Stimulated activated CD4-positive, alpha-beta T cell treated with anti-CD3 and anti-CD28 coated beads, Interleukin-2, amount 100 ng/mL, for 24 hours (primary cell): ENCODE measurements at places on chromosomes 4 and X.

- no peak for DNase-seq
These were observed 28.5 kb downstream of the GBA3 start for GRCh38 chr4:22721204-22721603.

DNA sequence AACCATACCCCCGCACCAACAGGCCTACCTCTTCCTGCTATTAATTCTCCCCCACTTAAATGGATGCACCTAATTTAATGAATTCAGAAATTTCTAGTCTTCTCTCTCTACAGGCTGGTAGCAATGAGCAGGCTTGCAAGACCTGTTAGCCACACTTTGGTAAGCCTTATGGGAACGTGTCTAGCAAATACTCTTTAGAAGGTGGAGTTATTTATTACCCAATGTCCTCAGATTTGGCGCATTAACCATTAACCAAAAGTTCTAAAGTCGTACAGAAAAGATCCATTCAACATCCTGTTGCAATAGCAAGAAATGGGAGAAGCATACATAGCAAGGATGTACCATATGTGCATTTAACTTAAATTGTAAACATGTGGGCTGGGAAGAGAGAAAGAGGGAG is 47.5 kb downstream of the SLITRK2 start:
- no peak for DNase-seq

- DNase-seq = no peak
These were observed 326.0 kb upstream of the F9 start for GRCh38 chrX:139204571-139204897.

DNA sequence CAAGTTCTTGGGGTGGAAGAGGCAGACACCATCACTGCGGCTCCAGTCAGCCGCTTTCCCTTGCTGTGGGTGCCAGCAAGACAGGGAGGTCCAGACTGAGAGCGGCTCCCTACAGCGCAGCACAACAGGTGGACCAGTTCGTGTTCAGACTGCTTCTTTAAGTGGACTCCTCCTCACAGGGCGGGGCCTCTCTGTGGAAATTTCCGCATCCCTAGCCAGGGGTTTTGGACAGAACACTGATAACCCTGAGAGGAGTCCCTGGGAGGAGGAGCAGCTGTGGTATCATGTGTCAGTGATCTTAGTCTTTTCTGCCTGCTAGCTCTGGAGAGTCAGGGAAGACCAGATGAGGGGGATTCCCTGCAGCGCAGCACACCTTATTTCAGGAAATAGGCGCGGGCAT is 48.5 kb downstream of the MAGEC2 start:
- DNase-seq = no peak

DNA sequence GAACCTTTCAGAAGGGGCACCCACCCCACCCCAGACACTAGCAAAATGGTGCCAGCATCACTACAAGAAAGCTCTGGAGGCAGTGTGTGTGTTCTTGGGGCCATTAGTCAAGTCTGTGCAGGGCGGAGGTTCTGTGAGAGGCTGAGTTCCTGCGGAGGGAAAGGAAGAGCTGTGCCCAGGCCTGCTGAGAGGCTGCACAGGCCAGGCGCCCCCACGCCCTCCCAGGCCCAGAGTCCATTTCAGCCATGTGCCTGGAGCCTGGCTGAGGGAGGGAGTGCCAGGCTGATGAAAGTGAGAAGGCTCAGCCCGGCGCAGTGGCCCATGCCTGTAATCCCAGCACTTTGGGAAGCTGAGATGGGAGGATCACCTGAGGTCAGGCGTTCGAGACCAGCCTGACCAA is 90.0 kb downstream of the DCTD start:
- no peak for DNase-seq

- DNase-seq = no peak
These were observed 138.2 kb downstream of the RNF150 start for GRCh38 chr4:140995058-140995457.

DNA sequence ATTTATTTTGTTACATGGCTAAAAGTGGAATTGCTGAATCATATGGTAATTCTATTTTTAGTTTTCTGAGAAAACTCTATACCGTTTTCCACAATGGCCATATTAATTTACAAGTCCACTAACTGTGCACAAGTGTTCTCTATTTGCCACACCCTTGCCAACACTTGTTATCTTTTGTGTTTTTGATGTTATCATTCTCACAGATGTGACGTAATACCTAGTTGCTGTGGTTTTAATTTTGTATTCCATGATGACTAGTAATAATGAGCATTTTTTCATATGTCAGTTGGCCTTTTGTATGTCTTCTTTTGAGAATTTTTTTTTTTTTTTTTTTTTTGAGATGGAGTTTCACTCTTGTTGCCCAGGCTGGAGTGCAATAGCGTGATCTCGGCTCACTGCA is 164.2 kb upstream of the SPANXN4 start:
- DNase-seq = no peak

DNA sequence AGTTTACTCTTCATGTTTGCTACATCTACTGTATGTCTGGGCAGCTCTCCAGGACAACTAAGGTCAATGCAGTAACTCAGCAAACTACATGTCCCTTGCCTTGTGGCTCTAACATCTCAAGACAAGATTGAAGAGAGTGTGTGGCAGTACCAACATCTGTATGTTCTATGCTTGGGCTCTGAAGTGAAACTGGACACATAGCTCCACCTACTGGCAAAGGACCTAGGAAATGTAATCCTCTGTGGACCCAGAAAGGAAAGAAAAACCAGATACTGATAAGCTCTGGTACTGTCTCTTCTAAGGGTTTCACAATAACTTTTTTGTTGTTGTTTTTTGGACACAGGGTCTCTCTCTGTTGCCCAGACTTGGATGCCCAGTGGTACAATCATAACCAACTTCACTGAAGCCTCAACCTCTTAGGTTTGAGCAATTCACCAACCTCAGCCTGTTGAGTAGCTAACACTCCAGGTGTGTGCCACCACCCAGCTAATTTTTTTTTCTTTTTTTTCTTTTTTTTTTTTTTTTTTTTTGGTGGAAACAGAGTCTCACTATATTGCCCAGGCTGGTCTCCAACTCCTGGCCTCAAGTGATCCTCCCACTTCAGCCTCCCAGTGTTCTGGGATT is 64.1 kb downstream of the QDPR start:
- DNase-seq = peak; percentile 54

DNA sequence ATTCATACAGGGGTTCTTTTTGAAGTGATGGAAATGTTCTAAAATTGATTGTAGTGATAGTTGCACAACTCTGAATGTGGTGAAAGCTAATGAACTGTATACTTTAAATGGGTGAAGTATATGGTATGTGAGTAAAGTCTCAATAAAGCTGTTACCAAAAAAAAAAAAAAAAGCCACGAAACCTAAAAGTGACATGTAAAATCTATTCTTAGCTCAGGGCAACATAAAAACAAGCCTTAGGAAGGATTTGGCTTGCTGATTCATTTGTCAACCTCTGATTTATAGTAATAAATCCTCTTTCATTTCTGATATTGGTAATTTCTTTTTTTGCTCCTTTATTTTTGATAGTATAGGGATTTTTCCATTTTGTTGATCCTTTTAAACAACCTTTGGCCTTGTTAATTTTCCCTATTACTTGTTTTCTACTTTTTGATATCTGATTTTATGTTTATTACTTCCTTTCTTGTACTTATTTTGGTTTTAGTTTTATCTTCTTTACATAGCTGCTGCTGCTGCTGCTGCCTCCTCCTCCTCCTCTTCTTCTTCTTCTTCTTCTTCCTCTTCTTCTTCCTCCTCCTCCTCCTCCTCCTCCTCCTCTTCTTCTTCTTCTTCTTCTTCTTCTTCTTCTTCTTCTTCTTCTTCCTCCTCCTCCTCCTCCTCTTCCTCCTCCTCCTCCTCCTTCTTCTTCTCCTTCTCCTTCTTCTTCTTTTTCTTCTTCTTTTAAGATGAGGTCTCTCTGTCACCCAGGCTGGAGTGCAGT is 79.4 kb downstream of the ADGRG4 start:
- DNase-seq = no peak

DNA sequence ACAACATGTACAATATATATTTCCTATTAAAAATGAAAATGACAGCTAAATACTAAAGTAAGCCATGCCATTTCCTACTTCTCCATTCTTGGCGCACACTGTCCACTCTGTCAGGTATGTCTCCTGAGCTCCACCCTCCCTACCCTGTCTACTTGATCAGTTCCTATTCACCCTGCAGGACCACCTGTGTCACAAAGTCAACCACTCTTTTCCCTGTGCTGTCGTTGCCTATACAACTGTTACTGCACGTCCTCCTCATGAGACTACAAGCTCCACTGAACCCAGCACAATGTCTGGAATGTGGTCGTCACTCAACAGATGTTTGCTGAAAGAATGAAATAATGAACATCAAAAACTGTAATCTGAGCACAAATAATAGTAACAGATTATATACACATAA is 54.9 kb downstream of the SLC9A7 start:
- no peak for DNase-seq

DNA sequence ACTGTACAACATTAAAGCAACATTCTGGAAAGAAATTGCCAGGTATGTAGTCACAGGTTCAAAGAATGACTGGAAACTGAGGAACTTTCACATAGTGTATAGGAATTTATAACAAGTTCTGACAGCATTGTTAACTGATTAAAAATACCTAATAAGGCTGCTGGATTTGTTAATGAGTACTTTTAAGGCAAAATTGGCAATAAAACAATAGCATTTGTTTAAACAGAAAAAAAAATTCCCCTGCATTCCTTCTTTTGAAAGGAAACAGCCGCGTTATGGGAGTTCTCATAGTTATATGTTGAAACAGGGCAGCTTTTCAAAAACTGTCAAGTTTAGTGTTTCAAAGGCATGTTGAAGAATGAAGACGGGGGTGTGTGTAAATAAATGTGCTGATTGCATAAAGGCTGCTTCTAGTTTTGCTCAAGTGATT is 282.5 kb upstream of the FAT1 start:
- DNase-seq = no peak

DNA sequence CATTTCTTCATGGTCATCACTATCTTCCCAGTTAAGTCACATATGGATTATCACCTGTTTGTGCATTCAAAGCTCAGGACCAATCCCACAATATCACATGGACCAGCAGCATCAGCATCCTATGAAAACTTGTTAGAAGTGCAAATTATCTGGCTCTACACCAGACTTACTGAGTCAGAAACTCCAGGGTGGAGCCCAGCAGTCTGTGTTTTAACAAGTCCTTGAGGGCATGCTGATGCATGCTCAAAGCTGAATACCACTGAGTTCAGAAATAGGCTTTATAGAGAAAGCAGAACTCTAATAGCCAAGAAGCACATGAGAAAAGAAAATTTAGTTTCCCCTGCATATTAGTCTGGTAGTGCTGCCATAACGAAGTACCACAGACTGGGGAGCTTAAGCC is 62.4 kb upstream of the GABRQ start:
- no peak for DNase-seq

DNA sequence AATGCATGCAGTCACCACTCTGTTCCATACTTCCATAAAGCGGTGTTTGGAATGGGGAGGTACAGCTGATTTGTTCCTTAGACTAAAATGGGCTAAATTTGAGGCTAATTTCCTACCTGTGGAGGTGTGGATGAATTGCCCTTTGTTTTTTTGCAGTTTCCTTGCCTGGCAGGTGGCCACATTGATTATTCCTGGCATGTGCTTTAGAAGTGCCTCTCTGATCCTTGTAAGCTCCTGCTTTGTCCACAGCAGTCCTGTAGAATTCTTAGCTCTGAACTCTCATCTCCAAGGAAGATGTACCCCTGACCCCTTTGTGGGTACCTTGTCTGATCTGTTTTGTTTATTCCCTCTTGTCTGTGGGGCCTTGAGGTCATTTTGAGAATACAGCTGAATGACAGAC is 136.8 kb downstream of the ADGRL3 start:
- no peak for DNase-seq

DNA sequence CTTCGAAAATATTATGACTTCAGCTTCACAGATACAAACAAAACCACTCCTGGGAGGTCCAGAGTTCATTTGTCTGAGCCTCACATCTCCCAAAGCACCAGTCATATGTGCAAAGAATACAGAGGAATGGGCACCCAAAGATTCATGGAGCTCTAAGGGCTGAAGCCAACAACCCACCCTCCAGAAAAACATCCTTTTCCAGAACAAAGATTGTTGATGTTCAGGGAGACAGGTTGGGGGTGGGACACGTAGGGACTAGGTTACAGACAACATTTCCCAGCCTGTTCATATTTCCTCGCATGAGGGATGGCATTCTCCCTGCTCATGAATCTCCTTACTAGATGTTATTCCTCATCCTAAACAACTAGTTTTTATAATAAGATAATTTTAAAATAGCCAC is 71.2 kb downstream of the METTL14 start:
- DNase-seq = no peak

GRCh38 chr4:25425361-25425760 is 48.3 kb downstream of the ANAPC4 start:
- DNase-seq = no peak
